Activated T-helper 1 cell treated with anti-CD3 and anti-CD28 coated beads, Interleukin-2, amount 50 U/mL, for 16 hours (primary cell): ENCODE measurements at places on chromosomes 6 and 20.

- DNase-seq = no peak
These were observed 267.9 kb upstream of the SASH1 start for GRCh38 chr6:148074738-148075137.

DNA sequence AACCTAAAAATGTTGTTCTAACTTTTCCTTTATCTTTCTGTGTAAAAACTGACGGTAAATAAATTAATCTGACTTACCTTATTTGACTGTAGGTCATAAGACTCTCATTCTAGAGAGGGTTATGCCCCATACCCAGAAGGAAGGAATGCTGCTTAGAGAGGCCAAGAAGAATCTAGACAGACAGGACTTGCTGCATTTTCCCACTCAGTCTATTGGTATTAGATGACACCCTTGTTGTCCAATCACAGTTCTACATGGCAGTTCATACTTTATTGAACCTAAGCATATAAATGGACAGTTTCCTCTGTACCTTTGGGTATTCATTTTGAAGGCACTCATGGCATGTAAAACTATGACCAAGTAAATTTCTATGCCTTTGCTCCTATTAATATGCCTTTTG is 359.6 kb upstream of the ID4 start:
- no peak for DNase-seq

DNA sequence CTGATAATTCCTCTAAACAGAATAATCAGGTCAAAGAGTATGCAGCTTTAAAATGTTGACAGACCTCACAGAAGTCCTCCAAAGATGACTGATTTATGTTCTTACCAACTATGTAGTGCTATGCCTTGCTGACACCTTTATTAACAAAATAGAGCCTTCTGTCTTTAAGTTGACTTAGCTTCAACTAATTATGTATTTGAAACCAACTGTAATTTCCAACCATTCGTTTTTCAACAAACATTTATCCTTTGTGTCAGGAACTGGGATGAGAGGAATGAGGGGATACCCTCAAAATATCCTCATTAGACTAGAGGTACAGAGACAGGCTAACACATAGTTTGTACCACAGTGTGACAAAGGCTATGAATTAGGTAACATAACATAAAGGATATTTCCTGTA is 186.2 kb upstream of the ZNF217 start:
- no peak for DNase-seq

GRCh38 chr6:158115508-158115907 is 52.6 kb downstream of the SERAC1 start:
- DNase-seq = no peak

- no peak for DNase-seq
These were observed 81.4 kb downstream of the MCHR2 start for GRCh38 chr6:99912657-99913056.

GRCh38 chr20:56627122-56628014 is 1.7 kb upstream of the TFAP2C start:
- DNase-seq = no peak

GRCh38 chr6:12241493-12242175 is 48.5 kb upstream of the EDN1 start:
- DNase-seq = no peak

GRCh38 chr6:67231092-67231491 is 1404.0 kb upstream of the ADGRB3 start:
- no peak for DNase-seq

GRCh38 chr20:4688305-4688704 is 33.4 kb upstream of the PRND start:
- no peak for DNase-seq
